ENCODE measurements at places on chromosomes 12 and 14.

GRCh38 chr12:7479771-7480170 lies 23.8 kb downstream of the CD163 start:
- DNase-seq: no peak

DNA sequence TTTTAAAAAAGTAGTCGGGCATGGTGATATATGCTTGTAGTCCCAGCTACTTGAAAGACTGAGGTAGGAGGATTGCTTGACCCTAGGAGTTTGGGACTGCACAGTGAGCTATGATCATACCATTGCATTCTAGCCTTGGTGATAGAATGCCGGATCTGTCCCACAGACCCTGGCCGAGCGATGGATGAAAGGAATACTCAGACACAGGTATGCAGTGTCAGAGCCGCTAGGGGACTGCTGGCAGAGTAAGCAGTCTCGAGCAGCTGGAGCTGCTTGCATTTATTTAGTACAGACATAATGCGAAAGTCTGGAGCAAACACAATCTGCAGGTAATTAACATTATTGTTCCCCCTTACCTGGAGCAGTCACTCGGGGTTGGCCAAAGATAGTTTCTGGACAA lies 18.6 kb downstream of the AICDA start:
- DNase-seq: no peak

GRCh38 chr12:7093892-7094291 lies 1.6 kb upstream of the C1R start:
- no peak for DNase-seq

DNA sequence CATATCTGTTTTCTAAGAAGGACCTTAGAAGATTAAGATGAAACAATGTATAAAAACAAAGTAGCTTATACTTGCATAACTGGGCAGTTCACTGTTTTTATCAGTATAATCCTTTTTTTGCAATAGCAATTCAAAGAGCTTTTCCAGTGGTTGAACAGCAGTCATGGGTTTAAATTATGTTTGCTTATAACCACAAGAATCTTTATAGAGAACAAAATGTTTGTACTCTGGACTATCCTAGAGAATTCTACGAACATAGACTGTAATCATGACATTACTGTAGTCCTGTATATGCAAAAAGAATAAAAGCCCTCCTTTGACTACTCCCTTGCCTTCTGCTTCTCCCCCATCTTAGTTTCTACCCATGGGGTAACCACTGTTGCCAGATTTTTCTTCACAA lies 5.7 kb downstream of the FAM177A1 start:
- DNase-seq: no peak
